Forelimb muscle (tissue), 1 donor: ENCODE measurements at places on chromosomes 5 and 9. TPM values are rescaled to one million over a fixed set of nuclear protein-coding genes. Genes with fewer than 3 reads are reported as not detected.

MEGF9 gene
- polyA plus RNA-seq, result 6.1 TPM

SAXO1 gene
- polyA plus RNA-seq, result 0.11 TPM

C5orf47 gene
- polyA plus RNA-seq, result 0.14 TPM

CACNA1B gene
- 0.72 TPM for polyA plus RNA-seq
